Body of pancreas (tissue), 4 donors: ENCODE measurements at places on chromosomes 4 and X. TPM values are rescaled to one million over a fixed set of nuclear protein-coding genes. Genes with fewer than 3 reads are reported as not detected.

DNA sequence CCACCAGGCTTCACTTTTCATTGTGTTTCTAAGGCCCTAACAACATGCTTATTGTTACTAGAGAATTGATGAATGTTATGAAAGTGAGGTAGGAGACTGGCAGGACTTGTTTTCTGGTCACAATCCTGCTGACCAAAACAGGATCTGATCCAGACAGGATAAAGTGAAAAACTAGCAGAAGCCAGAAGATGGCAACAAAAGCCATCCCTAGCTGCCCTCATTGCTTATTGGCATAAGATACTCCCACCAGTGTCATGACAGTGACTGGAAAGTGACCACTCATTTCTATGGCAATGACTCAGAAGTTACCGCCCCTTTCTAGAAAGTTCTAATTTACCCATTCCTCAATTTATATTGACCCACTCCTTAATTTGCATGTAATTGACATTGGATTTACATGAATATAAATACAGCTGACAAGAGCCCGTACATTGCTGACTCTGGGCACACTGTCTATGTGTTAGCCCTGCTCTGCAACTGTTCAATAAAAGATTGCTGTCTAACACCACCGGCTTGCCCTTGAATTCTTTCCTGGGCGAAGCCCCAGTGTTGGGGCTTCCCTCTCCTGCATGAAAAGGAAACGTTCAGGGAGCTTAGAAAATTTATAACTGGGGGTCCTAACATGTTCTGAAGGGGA, 30.0 kb upstream of the FGG start:
- no peak for DNase-seq
- H3K27me3 ChIP-seq, result no peaks in the 10 kb centered on the region
- H3K4me1 ChIP-seq, result no peaks in the 10 kb centered on the region
- H3K27ac ChIP-seq, result no peak overlapping the region

GRCh38 chr4:56123547-56123946, 174.8 kb downstream of the CEP135 start:
- no peaks in the 10 kb centered on the region for H3K27me3 ChIP-seq
- H3K4me1 ChIP-seq, result no peaks in the 10 kb centered on the region
- no peak overlapping the region for H3K27ac ChIP-seq
- H3K36me3 ChIP-seq, result no peaks in the 10 kb centered on the region
- no peak overlapping the region for H3K4me3 ChIP-seq
- no peak for DNase-seq

DNA sequence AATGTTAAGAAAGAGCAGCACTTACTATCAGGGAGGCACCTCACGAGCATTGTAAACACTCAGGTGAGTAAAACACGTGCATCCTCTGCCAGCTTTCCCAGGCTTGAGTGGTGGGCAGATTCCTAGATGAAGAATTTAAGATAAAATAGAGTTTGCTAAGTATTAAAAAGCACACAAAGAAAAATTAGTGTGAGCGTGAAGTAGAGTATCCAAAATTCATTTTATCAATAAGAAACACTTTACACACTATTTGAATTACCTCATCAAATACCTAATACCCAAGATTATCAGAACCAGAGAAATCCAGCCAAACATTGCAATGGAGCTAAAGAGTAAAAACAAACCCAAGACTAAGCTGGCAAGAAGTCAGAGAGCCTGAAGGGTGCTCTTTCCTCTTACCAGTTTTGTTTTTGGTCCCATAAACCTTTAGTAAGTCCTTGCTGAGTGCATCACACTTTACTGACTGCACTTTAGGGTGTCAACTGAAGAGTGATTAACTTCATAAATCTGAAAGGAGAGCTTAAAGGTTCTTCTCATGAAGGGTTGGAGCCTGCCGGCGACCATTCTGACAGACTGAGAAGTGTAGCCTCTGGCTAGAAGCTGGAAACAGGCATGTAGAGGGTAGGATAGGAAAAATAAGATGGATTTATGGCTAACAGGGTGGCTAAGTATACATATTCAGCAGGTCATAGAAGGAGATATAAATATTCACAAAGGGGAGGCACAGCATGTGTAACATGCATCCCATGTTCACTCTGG, 151.1 kb downstream of the SLC7A11 start:
- DNase-seq, result peak; percentile 14
- no peak overlapping the region for H3K27ac ChIP-seq
- no peaks in the 10 kb centered on the region for H3K36me3 ChIP-seq
- peaks cover 10% of the 10 kb centered on the region for H3K4me1 ChIP-seq
- H3K27me3 ChIP-seq, result no peaks in the 10 kb centered on the region
- no peak overlapping the region for H3K4me3 ChIP-seq

DNA sequence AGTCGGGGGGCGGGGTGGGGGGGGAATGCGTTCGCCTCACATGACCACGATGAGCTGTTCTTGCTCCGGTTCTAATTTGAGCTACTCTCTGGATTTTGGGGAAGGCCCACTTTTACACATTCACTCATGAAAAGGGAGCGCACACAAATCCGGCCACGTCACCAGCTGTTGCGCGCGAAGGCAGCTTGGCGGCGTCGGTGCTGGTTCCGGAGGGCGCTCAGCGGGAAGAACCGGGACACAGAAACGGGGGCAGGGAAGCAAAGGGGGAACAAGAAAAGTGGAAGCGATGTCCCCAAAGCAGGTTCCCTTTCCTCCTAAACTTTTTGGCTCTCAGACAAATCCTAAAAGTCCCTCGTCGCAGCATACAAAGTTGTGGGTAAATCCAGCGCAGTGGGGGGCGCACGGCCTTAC, 605 bp downstream of the ANXA5 start:
- peak overlapping the region; percentile 98 for H3K27ac ChIP-seq
- peak overlapping the region; percentile 97 for H3K4me3 ChIP-seq
- peaks cover 46% of the 10 kb centered on the region for H3K4me1 ChIP-seq
- H3K36me3 ChIP-seq, result no peaks in the 10 kb centered on the region
- no peaks in the 10 kb centered on the region for H3K27me3 ChIP-seq

GPR143 gene
- 0.99 TPM for total RNA-seq

- H3K4me1 ChIP-seq, result peaks cover 35% of the 10 kb centered on the region
- DNase-seq, result no peak
- no peak overlapping the region for H3K4me3 ChIP-seq
- no peaks in the 10 kb centered on the region for H3K36me3 ChIP-seq
Observed at GRCh38 chr4:53361451-53361850, 4.4 kb downstream of the SCFD2 start.

GRCh38 chrX:129695937-129696336, 41.2 kb upstream of the APLN start:
- no peak overlapping the region for H3K27ac ChIP-seq
- no peak for DNase-seq
- no peaks in the 10 kb centered on the region for H3K4me1 ChIP-seq
- H3K4me3 ChIP-seq, result no peak overlapping the region
- H3K27me3 ChIP-seq, result no peaks in the 10 kb centered on the region
- H3K36me3 ChIP-seq, result no peaks in the 10 kb centered on the region

GRCh38 chr4:18138076-18138665, 116.6 kb upstream of the LCORL start:
- no peaks in the 10 kb centered on the region for H3K4me1 ChIP-seq
- no peak for DNase-seq
- no peaks in the 10 kb centered on the region for H3K27me3 ChIP-seq
- H3K36me3 ChIP-seq, result no peaks in the 10 kb centered on the region

ADGRG4 gene
- not detected for total RNA-seq

SPANXA2 gene
- total RNA-seq, result not detected

DNA sequence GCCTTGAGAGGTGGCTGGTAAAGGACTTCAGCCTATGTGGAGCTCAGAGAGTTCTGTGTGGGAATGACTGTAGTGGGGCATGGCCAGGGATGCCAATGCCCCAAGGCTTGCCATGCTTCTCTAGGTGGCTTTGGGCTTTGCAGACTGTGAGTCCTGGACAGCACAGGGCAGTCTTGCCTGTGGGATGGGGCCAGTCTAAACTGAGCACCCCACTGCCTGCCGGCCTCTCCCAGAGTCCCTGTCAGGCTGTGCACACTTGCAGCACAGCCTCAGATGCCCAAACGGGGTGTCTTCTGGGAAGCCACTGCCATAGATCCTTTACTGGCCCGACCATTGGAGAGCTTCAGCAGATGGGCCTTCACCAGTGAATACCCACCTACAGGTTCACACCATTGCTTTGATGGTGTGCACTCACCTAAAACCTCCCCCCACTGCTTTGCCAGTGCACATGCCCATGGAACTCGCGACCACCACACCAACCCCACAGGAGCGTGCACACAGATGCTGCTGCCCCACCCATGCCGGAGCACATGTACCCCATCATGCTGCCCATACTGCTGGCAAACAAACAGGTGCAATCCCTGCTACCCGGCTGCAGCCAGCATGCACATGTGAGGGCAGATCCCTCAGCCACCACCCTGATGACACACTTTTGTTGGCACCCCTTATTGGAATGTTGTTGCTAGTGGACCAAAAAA, 97.3 kb upstream of the CNKSR2 start:
- no peak for DNase-seq
- H3K36me3 ChIP-seq, result no peaks in the 10 kb centered on the region
- H3K27ac ChIP-seq, result no peak overlapping the region
- H3K27me3 ChIP-seq, result no peaks in the 10 kb centered on the region
- no peak overlapping the region for H3K4me3 ChIP-seq

CYBB gene
- 3.6 TPM for total RNA-seq

MAMLD1 gene
- 5.6 TPM for total RNA-seq

DNA sequence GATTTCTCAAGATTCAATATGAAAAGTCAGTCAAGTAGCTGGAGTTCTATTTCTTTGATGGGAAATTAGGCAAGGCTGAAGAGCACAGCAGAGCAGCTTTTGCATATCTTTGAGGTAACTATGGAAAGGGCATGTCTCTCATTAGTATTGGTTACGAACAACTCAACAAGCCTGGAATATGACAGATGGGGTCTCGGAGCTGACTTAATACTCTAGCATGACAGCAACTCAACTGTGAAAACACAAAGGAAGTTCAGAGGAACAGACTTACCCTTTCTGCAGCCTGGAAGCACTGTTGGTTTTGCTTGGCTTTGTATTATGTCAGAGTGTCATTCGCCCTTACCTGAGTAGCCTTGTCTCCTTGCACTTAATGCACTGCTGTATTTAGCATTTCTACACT, 79.9 kb upstream of the AADAT start:
- no peak overlapping the region for H3K4me3 ChIP-seq
- H3K27ac ChIP-seq, result no peak overlapping the region
- H3K4me1 ChIP-seq, result no peaks in the 10 kb centered on the region

XAGE2 gene
- not detected for total RNA-seq

ZNF732 gene
- not detected for total RNA-seq

SPARCL1 gene
- total RNA-seq, result 137 TPM

- no peak overlapping the region for H3K27ac ChIP-seq
- DNase-seq, result no peak
- no peaks in the 10 kb centered on the region for H3K27me3 ChIP-seq
- no peak overlapping the region for H3K4me3 ChIP-seq
Observed at GRCh38 chr4:77706717-77707116, 101.1 kb downstream of the CXCL13 start.

GRCh38 chr4:6019316-6020263, 1.4 kb upstream of the C4orf50 start:
- DNase-seq, result peak; percentile 62
- H3K27ac ChIP-seq, result no peak overlapping the region
- H3K27me3 ChIP-seq, result no peaks in the 10 kb centered on the region
- H3K4me1 ChIP-seq, result no peaks in the 10 kb centered on the region
- no peaks in the 10 kb centered on the region for H3K36me3 ChIP-seq

DNA sequence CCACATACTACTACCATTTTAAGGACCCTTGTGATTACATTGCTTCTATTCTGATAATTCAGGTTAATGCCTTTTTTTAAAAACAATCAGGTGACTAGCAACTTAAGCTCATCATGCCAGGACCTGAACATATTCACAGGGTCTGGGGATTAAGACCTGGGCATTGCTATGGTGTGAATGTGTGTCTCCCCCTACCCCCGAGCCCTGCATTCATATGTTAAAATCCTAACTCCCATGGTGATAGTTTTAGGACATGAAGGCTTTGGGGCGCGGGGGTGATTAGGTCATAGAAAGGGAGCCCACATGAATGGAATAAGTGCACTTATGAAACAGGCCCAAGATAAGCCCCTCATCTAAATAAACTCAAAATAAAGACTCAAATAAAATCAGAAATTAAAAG, 734.4 kb upstream of the PABPC4L start:
- H3K4me3 ChIP-seq, result no peak overlapping the region
- H3K4me1 ChIP-seq, result no peaks in the 10 kb centered on the region
- no peaks in the 10 kb centered on the region for H3K36me3 ChIP-seq
- no peak for DNase-seq
- H3K27me3 ChIP-seq, result no peaks in the 10 kb centered on the region
- H3K27ac ChIP-seq, result no peak overlapping the region
